Stimulated activated CD4-positive, alpha-beta T cell treated with anti-CD3 and anti-CD28 coated beads, Interleukin-1b, Interleukin-23, amount 100 ng/mL, for 4 hours (primary cell): ENCODE measurements at places on chromosomes 3 and 15.

DNA sequence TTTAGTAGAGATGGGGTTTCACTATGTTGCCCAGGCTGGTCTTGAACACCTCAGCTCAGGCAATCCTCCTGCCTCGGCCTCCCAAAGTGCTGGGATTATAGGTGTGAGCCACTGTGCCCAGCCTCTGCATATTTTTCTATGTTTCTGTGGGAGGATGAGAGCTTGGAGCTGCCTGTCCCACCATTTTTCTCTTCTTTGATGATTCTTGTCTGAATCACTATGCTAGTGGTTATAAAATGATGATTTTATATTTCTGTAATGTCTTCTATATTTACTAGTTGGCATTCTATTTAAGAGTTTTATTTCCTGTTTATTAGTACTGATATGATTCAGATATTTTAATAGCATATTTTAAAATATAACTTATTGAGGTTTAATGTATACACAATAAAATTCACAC lies 69.7 kb downstream of the CHCHD6 start:
- DNase-seq = no peak

- no peak for DNase-seq
These were observed 9.8 kb upstream of the CNTN3 start for GRCh38 chr3:74624301-74624700.

DNA sequence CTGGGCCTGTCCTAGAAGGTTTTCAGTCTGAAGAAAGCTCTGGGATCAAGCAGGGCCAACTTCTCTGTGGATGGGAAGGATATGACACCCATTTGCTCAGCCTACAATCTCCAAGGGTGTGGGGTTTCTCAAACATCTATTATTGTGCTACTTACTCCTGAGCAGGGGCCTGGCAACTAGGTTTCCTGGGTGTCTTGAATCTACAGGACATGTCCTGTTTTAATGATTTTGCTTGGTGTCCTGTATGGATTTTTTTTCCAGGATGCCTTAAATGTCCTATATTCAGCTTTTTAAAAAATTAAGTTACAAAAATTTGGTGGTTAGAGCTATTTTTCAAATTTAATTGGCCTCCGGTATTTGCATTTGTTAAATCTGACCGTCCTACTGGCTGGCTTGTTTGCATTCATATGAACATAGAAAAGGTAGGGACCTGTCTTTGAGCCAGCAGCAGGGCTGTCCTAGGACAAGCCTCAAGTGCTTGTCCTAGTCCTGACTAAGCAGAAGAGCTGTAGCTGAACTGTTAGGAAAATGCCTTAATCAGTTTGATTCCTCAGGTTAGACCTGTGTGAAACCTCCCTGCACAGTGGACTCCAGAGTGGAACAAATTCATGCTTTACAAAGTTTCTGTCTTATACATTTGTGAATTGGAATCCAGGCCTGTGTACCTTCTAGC lies 40.0 kb upstream of the LMOD3 start:
- no peak for DNase-seq

- DNase-seq = no peak
These were observed 537.7 kb downstream of the MCTP2 start for GRCh38 chr15:94769089-94769488.

- no peak for DNase-seq
These were observed 347.8 kb downstream of the MFSD1 start for GRCh38 chr3:159149633-159150032.
